ENCODE measurements at places on chromosomes 4 and X.

GRCh38 chrX:21132686-21133393, 241.4 kb upstream of the CNKSR2 start:
- no peak for DNase-seq

DNA sequence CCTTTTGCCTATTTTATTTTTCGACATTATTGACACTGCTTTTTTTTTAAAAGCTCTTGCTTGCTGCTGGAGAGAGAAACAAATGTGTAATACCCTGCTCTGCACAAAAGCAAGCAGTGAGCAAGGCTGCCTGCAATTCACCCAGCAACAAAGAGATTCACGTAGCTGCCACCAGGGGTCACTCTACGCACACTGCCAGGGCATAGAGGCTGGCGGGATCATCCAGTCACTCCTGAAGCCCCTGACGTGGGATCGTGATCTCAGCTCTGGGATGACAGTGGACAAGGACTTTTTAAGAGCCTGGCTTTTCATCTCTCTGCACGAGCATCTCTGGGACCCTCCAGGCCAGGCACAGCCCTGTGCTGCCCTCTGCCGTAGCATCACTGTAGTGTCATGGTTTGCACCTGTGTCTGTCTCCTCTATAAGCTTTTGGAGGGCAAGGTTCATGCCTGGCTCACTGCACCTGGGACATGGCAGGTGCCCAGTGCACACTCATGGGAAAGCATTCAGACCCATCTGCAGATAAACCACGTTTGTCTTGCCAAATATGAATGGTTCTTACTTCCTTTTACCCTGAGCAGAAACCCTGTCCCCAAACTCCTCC, 19.8 kb downstream of the C4orf50 start:
- DNase-seq, result peak; percentile 50

DNA sequence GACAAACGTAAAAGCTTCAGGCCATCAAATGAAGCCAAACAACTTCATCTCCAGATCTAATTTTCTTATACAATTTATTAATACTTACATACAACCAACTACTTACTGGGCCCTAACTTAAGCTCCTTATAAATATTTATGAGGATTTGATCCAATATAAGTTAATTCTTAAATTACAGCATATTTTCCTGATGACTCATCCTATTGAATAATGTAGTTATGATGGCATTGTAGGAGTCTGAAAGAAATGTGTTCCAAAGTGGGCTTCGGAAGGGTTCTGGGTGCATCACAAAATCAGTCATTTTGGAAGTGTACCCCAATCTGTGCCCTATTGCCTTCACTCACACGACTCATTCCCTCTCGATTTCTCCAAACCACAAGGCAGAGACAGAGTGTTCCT, 455.1 kb upstream of the CTSO start:
- DNase-seq, result no peak

- peak; percentile 44 for DNase-seq
Observed at GRCh38 chr4:110480031-110480549, 4.1 kb downstream of the ENPEP start.

GRCh38 chr4:130073145-130073790, 977.3 kb downstream of the C4orf33 start:
- DNase-seq, result no peak

DNA sequence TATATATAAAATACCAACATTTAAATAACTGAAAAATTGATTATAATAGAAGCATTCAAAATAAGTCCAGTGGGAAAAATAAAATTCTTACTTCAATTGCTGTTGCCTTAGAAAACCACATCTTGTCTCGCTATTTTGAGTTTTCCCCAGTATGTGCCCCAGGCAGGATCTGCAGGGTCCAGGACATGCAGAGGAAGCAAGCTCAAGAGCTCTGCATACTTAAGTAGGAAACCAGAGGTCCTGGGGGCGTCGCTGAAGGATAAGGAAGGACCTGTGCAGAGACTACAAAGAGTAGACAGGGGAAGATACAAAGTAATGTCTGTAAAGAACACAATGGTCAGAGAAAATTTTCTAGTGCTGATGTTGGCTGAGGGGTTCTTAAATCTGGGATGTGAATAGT, 310.5 kb upstream of the EMCN start:
- DNase-seq, result no peak

- peak; percentile 58 for DNase-seq
Observed at GRCh38 chr4:76611616-76612207, 176.7 kb downstream of the SHROOM3 start.

DNA sequence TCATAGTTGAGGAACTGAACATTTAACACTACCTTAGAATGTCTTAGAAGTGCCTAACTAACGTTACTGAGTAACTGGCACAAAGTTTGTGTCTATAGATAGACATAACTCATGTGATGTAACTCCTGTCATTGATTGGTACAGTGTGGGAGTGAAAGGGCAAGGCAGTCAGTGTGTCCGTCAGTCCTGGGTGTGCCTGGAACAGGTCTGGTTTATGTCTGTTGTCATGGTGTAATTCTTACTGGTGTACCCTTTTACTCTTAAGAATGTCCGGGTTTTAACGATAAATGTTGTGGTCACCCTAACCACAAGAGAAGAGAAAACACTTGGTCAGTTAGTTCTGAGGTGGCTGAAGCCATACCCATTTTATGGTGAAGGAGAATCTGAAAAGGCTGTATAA, 93.1 kb upstream of the ESX1 start:
- no peak for DNase-seq

DNA sequence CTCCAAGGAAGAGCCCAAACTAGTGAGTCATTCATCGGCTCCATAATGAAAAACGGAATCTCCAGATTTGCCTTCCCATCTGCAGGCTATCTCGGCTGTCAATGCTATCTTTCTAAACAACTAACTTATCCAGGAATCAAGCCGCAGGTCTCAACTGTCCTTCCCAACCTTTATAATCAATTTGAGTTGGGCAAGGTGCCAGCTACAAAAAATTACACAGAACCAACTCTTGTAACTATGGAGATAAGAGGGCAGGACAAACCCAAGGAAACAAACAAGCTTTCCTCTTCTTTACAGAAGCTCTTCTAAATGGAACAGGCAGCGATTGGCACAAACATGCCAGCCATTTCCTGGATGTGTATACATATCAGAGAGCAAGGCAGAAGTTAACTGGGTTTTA, 61.2 kb upstream of the RAI2 start:
- DNase-seq, result no peak

- DNase-seq, result no peak
Observed at GRCh38 chr4:148110169-148110568, 332.0 kb downstream of the NR3C2 start.

- DNase-seq, result no peak
Observed at GRCh38 chr4:153539422-153539821, 73.3 kb downstream of the TMEM131L start.

DNA sequence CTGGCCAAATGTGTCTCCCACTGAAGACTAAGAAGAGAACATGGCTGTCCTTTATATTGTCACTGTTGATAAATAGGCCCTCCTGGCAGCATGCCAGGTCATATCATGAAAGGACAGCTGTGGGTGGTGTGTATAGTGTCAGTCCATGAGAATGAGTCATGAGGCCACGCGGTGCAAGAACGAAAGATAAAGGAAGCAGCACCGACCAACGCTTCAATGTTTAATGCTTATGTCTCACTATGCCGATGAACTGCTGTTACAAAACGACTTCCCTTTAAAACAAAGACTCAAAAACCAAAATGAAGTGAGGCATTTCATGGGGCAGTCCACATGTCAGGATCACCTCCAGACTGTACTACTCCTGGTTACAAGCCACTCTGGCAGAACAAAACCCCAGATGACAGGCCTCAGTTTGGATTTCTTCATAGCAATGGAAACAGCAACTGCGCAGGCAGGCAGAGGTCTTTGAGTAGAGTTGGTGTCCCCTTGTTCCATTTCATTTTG, 5.2 kb upstream of the TCEANC start:
- DNase-seq, result no peak

DNA sequence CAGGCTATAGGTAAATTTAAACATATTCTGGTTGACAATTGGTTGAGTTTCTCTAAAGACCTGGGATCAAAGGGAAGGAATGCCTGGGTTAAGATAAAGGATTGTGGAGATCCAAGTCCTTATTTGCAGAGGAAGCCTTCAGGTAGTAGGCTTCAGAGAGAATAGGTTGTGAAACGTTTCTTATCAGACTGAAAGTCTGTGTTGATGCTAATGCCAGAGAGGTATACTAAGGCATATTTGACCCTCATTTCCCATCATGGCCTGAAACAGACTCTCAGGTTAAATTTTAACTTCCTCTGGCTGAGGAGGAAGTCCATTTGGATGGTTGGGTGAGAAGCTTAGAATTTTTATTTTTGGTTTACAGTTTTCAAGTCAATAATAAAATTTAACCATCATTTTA, 48.1 kb downstream of the UGT2A2 start:
- DNase-seq, result no peak

DNA sequence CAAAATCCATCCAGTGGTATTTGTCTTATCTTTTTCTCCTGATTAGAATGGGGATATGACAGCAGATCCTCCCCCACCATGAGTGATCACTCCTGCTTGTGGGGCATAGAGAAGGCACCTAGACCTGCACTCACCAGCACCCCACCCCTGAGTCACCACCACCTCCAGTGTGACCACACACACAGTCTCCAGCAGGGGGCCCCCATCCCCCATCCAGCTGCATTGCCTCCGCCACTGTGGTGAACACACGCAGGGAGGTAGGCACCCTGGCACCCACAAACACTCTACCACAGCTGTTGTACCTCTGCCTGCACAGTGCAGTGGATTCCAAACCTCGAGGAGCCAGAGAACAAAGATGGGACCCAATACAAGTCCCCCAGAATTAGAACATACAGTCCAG, 9.0 kb upstream of the MAGEA8 start:
- DNase-seq, result no peak

DNA sequence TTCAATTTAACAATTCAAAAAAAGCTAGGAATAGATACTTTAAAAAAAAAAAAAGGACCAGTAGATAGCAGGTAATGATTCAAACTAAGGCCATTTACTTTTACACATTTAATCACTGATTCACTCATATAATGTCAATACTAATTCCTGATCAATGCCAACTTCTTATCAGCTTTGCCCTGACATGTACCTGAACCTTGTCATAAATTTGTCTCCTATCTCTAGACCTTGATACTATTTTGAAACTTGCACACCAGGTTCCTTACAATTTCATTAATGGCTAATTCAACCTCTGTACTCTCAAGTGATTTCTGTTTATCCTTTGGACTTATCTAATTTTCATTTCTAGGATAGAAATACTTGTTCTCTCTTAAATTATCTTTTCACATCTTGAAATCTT, 55.4 kb downstream of the UGT2B4 start:
- DNase-seq, result no peak

- no peak for DNase-seq
Observed at GRCh38 chrX:43566170-43566569, 89.9 kb upstream of the MAOA start.

DNA sequence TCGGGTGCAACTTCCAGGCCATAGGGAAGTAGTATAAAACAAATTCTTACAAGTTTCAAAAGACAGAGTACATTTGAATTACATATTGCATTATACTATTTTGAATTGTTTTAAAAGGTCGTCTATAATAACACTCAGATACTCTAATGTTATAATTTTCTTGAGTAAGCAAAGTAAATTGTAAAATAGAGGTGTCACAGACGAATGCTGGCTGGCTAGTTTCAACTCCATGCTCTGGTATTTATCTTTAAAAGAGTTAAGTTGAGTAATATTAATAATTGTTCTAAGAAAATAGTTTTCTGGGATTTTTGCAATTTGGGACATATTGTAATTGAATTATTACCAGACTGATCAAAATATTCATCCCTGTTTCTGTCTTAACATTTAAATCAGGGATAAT, 764.9 kb downstream of the TECRL start:
- no peak for DNase-seq

GRCh38 chrX:41823402-41823801, 99.4 kb downstream of the GPR82 start:
- DNase-seq, result no peak

- DNase-seq, result no peak
Observed at GRCh38 chr4:145487631-145488030, 6.0 kb downstream of the SMAD1 start.

DNA sequence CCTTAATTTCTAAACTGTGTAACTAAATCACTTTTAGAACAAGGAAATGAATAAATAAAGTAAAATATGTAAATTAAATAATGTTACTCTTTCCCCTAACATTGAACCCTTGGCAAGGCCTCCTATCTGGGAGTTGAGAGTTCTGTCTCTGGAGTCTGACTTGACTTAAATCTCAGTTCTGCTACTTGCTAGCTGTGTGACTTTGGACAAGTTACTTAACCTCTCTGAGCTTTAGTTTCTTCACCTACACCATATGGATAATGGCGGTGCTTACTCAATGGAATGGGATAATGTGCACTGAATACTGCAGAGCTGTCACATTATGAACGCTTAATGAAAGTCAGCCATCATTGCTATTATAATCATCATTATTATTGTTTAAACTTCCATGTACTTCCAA, 92.1 kb upstream of the SOD3 start:
- DNase-seq, result no peak

GRCh38 chrX:120308558-120308957, 2.7 kb downstream of the TMEM255A start:
- no peak for DNase-seq

DNA sequence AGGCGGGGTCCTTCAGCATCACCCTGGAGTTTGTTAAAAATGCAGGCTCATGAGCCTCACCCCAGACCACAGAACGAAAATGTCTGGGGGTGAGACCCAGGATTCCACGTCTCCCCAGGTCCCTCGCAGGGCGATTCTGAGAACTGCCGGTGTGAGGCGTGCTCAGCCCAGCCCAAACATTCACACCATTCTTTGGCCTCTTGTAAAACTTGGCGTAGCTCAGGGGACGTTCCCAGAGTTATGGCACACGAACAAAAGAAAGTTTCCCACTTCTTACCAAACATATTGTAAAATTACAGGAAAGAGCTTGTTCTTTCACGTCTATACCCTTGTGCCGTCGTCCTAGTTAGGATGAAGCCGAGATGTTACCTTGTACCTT, 12.9 kb downstream of the CD99 start:
- no peak for DNase-seq

DNA sequence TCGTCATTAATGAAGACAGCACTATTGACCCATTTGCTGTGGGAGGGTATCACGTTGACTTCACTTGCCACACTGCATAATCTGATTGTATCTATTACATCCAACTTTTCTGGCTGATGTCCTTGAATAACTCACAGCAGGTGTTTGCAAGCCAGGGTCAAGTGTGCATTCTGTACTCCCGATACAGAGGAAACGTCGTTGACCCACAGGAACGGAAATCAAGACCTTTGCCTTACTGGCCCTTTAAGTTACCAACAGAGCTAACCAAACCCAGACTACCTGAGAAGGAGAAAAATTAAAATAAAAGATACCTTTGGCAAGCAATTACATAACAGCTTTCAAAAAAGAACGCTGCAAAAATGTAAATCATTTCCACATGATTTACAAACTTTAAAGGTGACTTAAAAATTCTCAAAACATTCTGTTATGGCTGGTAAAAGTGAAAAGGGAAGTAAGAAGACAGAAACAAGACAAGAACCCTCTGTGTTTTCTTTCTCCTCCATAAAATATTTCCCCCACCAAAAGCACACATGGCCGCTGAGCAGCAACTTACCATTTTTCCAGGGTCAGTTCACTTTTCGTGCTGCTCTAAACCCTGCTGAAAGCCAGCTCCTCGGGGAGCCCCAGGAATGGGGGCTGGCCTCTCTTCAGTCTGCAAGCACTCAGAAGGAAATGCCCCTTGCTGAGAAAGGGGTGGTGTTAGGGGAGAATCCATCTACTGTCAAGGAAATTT, 6.5 kb upstream of the SHISA3 start:
- DNase-seq, result no peak
